ENCODE measurements at places on chromosomes 4 and X.

- no peak for DNase-seq
Observed at GRCh38 chr4:23773884-23774636, 115.8 kb downstream of the PPARGC1A start.

DNA sequence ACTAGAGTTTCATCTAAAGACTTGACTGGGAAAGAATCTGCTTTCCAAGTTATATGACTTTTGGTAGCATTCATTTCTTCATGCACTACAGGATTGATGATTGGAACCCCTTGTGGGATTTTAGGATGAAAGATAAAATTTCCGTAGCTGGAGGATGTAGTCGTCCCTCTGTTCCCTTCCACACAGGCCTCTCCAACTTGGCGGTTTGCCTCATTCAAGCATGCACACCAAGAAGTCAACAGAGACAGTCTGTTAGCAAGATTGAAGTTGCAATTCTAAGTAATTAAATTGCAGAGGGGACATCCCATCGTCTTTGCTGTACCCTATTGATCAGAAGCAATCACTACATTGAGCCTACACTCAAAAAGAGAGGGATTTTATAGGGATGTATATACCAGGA is 777.4 kb upstream of the HS3ST1 start:
- no peak for DNase-seq

DNA sequence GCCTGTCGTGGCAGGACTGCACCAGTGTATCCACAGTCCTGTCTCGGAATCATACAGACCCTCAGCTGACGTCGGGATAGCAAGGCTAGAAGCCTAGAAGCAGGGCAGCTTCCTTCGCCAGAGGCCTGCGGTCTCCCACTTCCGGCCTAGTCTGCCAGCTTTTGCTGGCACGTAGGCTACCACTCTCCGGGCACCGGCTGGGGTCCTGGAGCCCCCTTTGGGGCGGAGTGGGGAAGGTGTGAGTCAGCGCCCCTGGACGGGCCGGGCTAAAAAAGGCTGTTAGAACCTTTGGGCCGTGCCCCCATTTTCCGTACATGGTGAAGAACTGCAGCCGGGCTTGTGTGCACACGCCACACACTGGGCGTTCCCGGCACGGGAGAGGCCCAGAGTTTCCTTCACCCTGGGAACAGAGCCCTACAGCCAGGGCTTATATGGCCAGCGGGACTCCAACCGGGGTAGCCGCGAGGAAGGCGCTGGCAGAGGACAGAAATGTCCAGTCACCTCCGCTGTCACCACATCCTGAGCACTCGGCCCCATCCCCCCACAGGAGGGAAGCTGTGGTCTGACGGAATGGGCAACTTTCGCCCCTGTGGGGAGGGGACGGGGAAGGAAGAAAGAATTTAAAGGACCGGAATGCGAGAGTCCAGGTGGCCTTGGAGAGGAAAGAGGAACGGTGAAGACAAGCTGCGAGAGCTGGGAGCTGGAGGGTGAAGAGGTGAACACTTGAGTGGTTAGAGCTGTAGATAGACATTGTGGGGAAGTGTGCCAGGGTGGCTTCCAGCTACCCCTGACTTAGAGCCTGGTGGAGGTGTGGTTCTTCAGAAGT is 4.6 kb downstream of the MAGIX start:
- DNase-seq, result peak; percentile 71

- DNase-seq, result no peak
Observed at GRCh38 chr4:75142850-75143249, 209.9 kb downstream of the PARM1 start.

DNA sequence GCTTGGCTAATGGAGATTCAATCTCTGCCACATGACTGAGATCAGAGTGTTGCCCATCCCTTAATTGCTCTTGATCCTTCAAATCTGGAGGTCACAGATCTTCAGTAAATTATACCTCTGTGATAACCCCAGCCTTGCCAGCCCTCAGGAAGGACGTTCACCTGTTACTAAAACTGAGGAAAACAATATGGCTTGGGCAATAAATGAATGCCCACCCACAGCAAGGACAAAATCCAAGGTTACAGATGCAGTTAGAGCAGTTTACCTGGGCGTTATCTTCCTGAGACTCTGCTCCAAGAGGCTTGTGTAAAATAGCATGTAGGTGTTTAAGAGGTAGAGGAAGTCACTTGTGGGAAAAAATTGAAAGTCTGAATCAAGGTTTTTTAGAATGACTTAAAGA is 69.3 kb upstream of the MAOA start:
- no peak for DNase-seq

Data from HT-29 (cell line).